Muscle of leg (tissue), 16 donors: ENCODE measurements at places on chromosomes 11 and 22. TPM values are rescaled to one million over a fixed set of nuclear protein-coding genes. Genes with fewer than 3 reads are reported as not detected.

- peak overlapping the region; percentile 76 for H3K27ac ChIP-seq
- peaks cover 7% of the 10 kb centered on the region for H3K36me3 ChIP-seq
- no peaks in the 10 kb centered on the region for H3K27me3 ChIP-seq
- H3K4me1 ChIP-seq: peaks cover 58% of the 10 kb centered on the region
Observed at GRCh38 chr11:8772571-8773519, 90.3 kb downstream of the RPL27A start.

GRCh38 chr11:126817096-126817495, 183.5 kb downstream of the KIRREL3 start:
- H3K27me3 ChIP-seq: peaks cover 2% of the 10 kb centered on the region
- no peak overlapping the region for H3K27ac ChIP-seq
- no peaks in the 10 kb centered on the region for H3K4me1 ChIP-seq
- H3K4me3 ChIP-seq: no peak overlapping the region
- H3K36me3 ChIP-seq: no peaks in the 10 kb centered on the region

GRCh38 chr11:57502376-57502775, 13.1 kb downstream of the SLC43A1 start:
- H3K4me3 ChIP-seq: no peak overlapping the region
- H3K27me3 ChIP-seq: no peaks in the 10 kb centered on the region
- no peak for DNase-seq
- peaks cover 33% of the 10 kb centered on the region for H3K4me1 ChIP-seq

DNA sequence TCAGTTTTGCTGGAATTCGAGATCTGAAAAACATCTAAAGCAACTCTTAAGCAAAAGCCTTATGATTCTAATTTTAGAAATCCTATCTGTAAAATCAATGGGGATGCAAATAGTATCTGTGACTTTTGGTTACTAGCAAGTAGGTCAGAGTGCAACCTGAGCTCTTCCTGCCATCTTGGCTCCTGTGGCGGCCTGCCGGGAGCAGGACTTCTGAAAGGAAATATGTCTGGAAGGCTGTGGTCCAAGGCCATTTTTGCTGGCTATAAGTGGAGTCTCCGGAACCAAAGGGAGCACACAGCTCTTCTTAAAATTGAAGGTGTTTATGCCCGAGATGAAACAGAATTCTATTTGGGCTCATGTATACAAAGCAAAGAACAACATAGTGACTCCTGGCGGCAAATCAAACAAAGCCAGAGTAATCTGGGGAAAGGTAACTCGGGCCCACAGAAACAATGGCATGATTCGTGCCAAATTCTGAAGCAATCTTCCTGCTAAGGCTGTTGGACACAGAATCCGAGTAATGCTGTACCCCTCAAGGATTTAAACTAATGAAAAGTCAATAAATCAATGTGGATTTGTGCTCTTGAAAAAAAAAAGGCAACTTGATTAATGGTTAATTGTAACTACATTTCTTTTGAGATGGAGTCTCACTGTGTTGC, 1.7 kb downstream of the SAMM50 start:
- no peaks in the 10 kb centered on the region for H3K27me3 ChIP-seq
- H3K4me3 ChIP-seq: no peak overlapping the region
- no peaks in the 10 kb centered on the region for H3K36me3 ChIP-seq
- no peak overlapping the region for H3K27ac ChIP-seq
- DNase-seq: no peak

- no peaks in the 10 kb centered on the region for H3K27me3 ChIP-seq
- H3K4me1 ChIP-seq: peaks cover 13% of the 10 kb centered on the region
- DNase-seq: no peak
Observed at GRCh38 chr11:9075556-9075955, 15.8 kb downstream of the SCUBE2 start.

GRCh38 chr22:32222991-32223390, 18.1 kb upstream of the RFPL2 start:
- H3K36me3 ChIP-seq: no peaks in the 10 kb centered on the region
- no peaks in the 10 kb centered on the region for H3K4me1 ChIP-seq
- H3K27ac ChIP-seq: no peak overlapping the region
- no peaks in the 10 kb centered on the region for H3K27me3 ChIP-seq
- peak; percentile 91 for DNase-seq

- H3K36me3 ChIP-seq: no peaks in the 10 kb centered on the region
- peaks cover 2% of the 10 kb centered on the region for H3K27me3 ChIP-seq
- H3K4me3 ChIP-seq: no peak overlapping the region
- H3K4me1 ChIP-seq: peaks cover 9% of the 10 kb centered on the region
Observed at GRCh38 chr11:11384829-11385228, 31.8 kb upstream of the CSNK2A3 start.

GRCh38 chr11:34604145-34604544, 16.7 kb upstream of the EHF start:
- no peaks in the 10 kb centered on the region for H3K27me3 ChIP-seq
- no peak overlapping the region for H3K27ac ChIP-seq
- DNase-seq: no peak
- H3K36me3 ChIP-seq: no peaks in the 10 kb centered on the region
- no peak overlapping the region for H3K4me3 ChIP-seq

DNA sequence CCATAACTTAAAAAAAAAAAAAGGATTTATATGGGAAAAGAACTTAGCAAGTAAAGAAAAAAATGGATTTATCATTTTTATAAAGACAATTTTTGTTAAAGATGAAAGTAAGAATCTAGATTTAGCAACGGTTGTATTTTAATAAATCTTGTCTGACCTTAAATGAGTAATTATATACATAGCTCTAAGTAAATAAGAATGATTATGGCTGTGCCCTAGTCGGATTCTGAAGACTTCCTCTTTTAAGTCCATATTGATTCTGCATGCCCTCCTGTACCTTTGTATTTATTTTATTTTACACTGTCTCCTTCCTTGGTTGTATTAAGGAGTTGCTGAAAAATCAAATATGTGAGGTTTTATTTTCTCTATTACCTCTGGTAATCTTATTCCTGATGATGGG, 7.1 kb downstream of the RBX1 start:
- no peaks in the 10 kb centered on the region for H3K27me3 ChIP-seq
- peaks cover 3% of the 10 kb centered on the region for H3K4me1 ChIP-seq
- peaks cover 43% of the 10 kb centered on the region for H3K36me3 ChIP-seq

GRCh38 chr22:35648066-35649025, at the start of gene APOL6:
Gene APOL6 (plus strand): TSS chr22:35648446. CDS start chr22:35656426, 7,980 bp downstream.
- H3K4me1 ChIP-seq: peaks cover 27% of the 10 kb centered on the region
- H3K4me3 ChIP-seq: peak within 1 kb of the TSS; percentile 59
- DNase-seq: peak; percentile 88

GRCh38 chr11:9179141-9179540, 86.0 kb downstream of the DENND5A start:
- no peaks in the 10 kb centered on the region for H3K27me3 ChIP-seq
- H3K4me1 ChIP-seq: no peaks in the 10 kb centered on the region
- peaks cover 40% of the 10 kb centered on the region for H3K36me3 ChIP-seq
- no peak overlapping the region for H3K4me3 ChIP-seq
- H3K27ac ChIP-seq: no peak overlapping the region
- DNase-seq: no peak

GRCh38 chr11:95585752-95586077, 203.9 kb downstream of the FAM76B start:
- no peaks in the 10 kb centered on the region for H3K27me3 ChIP-seq
- DNase-seq: no peak
- H3K4me1 ChIP-seq: no peaks in the 10 kb centered on the region
- no peak overlapping the region for H3K4me3 ChIP-seq

DNA sequence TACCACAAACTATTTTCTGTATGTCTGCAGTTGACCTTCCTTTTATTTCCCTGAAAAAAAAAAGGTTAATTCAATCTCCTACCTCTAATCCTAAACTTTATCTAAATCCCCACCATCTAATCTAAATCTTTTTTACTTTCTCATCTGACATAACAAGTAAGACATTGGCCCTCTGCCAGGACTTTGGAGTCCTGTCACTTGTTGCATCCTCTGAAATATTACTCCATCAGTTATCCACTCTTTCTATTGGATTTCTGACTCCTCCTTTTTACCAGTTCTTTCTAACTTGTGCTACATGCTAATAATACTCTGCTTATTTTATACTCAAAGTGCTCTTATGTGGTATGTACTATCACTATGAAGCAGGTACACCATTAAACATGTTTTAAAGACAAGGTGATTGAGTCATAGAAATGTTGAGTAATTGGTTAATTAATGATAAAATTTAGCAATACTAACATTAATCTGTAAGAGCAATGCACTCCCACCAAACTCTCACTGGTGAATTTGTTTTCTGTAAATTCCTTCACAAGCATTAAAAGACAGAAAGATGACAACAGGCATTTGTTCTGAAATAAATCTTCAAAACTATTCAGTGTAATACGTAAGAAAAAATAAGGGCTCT, 914.2 kb upstream of the RAG2 start:
- H3K27ac ChIP-seq: no peak overlapping the region
- no peak for DNase-seq
- H3K36me3 ChIP-seq: no peaks in the 10 kb centered on the region
- no peak overlapping the region for H3K4me3 ChIP-seq

DNA sequence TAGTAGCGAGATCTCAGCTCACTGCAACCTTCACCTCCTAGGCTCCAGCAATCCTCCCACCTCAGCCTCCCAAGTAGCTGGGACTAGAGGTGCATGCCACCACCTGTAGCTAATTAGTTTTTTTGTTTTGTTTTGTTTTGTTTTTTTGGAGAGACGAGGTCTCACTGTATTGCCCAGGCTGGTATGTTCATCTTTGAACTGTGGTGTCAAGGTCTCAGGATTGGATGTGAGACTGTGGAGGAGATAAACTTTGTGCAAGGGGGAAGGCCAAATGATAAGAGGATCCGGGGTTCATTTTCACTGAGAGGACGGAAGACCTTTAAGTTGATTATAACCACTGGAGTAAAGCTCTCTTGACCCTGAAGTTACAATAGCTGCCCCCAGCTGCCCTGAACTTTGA, 8.9 kb downstream of the SEC14L2 start:
- H3K4me1 ChIP-seq: peaks cover 11% of the 10 kb centered on the region
- H3K36me3 ChIP-seq: peaks cover 17% of the 10 kb centered on the region
- H3K4me3 ChIP-seq: no peak overlapping the region
- no peaks in the 10 kb centered on the region for H3K27me3 ChIP-seq

DNA sequence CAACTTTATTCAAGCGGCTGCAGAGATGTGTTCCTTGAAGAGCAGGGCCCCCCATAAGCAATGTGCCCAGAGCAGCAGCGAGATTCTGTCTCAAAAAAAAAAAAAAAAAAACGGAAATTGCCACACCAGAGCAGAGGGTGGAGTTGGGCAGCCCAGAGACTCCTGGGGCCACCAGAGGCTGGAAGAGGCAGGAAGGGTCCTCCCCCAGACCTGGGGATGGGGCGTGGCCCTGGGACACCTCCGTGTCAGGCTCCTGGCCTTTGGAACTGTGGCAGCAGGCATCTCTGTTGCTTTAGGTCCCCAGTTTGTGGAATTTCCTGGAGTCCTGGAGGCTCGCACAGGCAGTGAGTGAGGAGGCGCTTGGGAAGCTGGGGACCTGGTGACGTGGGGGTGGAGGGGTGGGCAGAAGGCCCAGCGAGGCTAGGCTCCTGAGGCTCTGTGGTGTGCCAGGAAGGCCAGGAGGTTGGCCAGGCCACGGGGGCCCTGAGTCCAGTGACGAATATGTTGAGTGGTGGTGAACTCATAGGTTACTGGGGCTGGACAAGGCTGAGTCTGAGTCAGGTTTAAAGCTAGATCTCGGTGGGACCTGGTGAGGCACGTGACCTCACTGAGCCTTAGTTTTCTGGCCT, 735.6 kb downstream of the BRD1 start:
- peaks cover 5% of the 10 kb centered on the region for H3K27me3 ChIP-seq
- H3K36me3 ChIP-seq: no peaks in the 10 kb centered on the region
- H3K27ac ChIP-seq: no peak overlapping the region
- H3K4me3 ChIP-seq: no peak overlapping the region
- no peak for DNase-seq

DNA sequence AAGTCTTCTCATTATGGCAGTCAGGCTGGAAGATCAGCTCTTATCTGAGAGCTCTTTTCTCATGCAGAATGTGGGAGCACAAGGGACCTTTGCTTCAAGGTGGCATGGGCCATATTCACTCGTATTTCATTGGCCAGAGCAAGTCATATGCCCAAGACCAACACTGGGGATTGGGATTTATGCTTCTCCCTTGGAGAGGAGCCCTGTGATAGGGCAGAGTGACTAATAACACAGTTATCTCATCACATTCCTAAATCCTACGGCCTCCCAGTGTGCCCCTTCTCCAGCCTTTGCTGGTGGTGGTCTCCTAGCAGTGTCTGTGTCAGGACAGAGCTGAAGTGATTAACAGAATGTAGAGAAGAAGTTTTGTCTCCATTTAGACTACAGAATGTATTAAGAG, 48.6 kb downstream of the SYT9 start:
- H3K4me1 ChIP-seq: no peaks in the 10 kb centered on the region
- no peaks in the 10 kb centered on the region for H3K27me3 ChIP-seq
- H3K27ac ChIP-seq: no peak overlapping the region
- H3K36me3 ChIP-seq: no peaks in the 10 kb centered on the region

TMEM25 gene
- 14.2 TPM for total RNA-seq

DNHD1 gene
- 4.1 TPM for total RNA-seq

HMOX1 gene
- 11.5 TPM for total RNA-seq

SNX32 gene
- total RNA-seq: 0.98 TPM

NXPE4 gene
- not detected for total RNA-seq

KRTAP5-2 gene
- not detected for total RNA-seq
